ENCODE measurements at places on chromosomes 6 and 20.

DNA sequence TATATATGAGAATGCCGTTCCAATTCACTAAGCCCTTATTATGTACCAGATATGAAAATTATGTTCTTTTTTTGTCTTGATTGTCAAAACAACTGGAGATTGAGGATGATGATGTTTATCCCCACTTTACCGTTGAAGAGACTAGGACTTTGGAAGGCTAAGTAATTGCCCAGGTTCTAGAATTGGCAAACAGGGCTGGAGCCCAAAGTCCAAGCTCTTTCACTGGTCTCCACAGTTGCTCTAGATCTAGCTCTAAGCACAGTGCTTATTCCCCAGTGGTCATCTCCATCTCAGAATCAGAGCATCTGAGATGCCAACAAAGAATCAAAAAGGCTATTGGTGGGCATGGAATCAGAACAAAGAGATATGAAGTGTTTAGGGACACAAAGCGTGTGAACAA is 215.3 kb upstream of the FOXA2 start:
- no peak for DNase-seq

DNA sequence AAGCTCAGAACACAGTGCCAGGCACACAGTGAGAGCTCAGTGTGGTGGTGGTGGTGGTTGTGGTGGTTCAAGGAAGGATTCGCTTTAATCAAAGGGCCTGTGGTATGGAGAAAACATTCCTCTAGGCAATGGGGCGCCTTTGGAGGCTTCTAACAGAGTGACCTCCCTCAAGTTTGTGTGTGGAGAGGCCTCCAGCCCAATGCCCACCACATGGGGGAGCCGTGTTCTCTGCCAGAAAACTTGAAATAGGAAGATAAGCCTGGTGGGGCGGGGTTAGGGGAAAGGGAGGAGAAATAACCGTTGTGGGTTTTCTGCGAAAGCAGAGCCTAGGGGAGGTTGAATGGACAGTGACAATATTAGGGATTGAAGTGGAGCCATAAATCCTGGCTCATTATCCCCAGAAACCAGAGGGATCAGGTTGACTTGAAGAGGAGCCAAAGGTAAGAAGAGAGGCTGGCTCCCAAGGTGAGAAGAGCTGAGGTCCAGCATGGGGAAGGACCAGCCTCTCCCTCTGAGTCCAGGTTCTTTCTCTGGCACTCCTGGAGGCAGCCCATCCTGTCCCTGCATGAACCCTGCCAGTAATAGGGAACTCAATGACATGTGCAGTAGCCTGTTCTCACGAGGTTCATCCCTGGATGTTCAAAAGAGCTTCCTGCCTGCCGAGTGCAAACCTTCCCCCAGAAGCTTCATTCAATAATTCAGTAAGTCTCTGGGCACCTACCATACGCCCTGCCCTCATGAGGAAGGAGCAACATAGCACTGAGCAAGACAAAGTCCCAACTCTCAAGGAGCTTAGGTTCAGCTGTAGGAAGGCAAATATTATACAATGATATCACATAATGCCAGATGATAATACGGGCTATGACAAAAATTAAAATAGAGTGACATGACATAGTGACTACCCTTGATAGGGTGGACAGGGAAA is 51.4 kb downstream of the TGM2 start:
- DNase-seq: no peak

DNA sequence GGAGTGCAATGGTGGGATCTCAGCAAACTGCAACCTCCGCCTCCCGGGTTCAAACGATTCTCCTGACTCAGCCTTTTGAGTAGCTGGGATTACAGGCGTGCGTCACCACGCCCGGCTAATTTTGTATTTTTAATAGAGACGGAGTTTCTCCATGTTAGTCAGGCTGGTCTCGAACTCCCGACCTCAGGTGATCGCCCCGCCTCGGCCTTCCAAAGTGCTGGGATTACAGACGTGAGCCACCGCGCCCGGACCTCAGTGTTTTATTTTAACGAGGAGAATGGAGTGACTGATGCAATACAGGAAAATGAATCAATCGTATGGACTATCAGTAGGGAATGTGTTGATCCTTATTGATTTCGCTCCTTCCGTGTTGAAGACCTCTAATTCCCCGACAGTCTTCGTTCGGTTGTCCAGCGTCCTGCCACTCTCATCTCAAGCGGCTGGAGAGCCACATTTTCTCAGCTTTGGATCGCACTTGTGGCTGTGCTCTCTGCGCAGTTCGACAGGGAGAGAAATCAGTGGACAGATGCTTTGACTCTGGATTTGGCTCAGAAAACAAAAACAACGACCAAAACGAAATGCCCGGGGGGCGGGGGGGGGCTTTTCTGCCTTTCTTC is 166.2 kb downstream of the TRIM27 start:
- no peak for DNase-seq

GRCh38 chr20:21450572-21450971 is 53.2 kb upstream of the NKX2-4 start:
- DNase-seq: no peak

DNA sequence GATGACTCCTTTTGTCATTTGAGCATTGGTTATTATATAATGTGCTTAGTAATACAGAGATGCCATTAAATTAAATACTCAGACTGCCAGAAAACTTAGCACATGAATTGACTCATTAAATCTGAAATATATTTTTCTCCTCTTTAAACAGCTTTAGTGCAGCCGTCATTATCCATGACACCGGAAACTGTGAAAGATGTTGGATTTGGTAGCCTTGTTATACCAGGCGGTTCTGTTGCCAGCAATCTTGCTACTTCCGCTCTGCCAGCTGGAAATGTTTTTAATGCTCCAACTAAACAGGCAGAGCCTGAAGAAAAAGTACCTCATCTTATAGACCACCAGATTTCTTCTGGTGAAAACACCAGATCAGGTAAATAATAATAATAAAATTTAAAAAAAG is 97.6 kb downstream of the SCAF8 start:
- no peak for DNase-seq

- DNase-seq: no peak
These were observed 310.0 kb upstream of the PRND start for GRCh38 chr20:4411744-4412143.

DNA sequence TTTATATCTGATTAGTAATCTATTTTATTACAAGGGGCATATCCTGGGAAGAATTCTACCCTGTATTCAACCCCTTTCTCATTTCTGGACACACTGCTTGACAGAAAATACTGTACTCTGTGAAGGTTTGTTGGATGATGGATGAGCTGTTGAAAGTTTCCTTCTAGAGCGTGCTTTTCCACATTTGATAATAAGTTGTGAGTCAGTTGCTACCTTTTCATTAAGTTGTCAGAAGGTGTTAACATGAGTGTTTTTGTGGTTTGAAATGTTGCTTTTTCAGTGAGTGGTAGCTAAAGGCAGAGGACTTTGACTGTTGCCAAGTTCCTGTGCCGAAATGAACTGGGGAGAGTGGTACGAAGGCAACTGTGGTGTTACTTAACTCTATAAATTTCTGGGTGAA is 3.9 kb upstream of the ECI2 start:
- DNase-seq: no peak

DNA sequence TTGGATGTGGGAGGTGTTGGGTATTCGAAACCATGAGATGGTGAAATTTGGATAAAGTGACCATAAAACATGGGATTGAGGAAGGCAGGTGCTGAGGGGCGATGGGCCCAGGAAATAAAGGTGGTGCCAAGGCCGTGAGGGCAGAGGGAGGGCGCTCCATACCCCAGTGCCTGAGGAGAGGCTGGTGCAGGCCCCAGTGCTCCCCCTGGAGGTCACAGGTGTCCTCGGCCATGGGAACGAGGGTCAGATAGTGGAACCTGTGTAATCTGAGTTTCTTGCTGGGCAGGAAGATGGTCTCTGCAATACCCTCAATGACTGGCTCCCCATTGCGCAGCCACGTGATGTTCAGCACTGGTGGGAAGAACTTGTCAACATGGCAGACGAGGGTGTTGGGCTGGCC is 16.2 kb downstream of the HLA-DPB1 start:
- no peak for DNase-seq

- DNase-seq: no peak
These were observed 31.8 kb upstream of the BLCAP start for GRCh38 chr20:37559312-37560027.

GRCh38 chr6:103183831-103184411 is 1675.8 kb downstream of the HACE1 start:
- no peak for DNase-seq

DNA sequence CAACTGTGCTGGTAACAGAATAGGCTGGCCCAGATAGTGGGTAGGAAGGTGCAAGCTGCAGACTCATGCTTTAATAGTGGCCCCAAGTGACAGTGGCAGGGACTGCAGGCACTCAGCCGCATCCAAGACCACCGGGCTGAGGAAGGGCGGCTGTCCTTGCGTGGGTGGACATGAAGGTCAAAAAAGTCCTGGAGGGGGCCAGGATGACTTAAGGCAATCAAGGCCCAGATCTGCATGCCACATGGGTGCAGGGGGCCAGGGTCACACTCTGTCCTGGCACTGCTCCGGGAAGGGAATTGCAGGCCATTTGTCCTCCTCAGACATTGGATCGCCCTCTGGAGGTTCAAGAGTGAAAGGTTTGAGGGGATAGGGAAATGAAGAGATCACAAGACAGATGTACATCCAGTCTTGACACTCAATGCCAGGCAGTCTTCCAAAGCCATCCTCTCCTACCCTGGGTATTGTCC is 10.4 kb upstream of the VNN2 start:
- no peak for DNase-seq
